ENCODE measurements at places on chromosomes 11 and 22. TPM values are rescaled to one million over a fixed set of nuclear protein-coding genes. Genes with fewer than 3 reads are reported as not detected.

NLRP6 gene
- 0.88 TPM for total RNA-seq

KRTAP5-7 gene
- 0.63 TPM for total RNA-seq

TMPRSS4 gene
- 0.96 TPM for total RNA-seq

PATZ1 gene
- total RNA-seq, result 14.1 TPM

CEND1 gene
- total RNA-seq, result not detected

OR52E5 gene
- total RNA-seq, result not detected

OR9G1 gene
- not detected for total RNA-seq

PANX3 gene
- not detected for total RNA-seq

CXCR5 gene
- 0.27 TPM for total RNA-seq

OR56A4 gene
- not detected for total RNA-seq

DNA sequence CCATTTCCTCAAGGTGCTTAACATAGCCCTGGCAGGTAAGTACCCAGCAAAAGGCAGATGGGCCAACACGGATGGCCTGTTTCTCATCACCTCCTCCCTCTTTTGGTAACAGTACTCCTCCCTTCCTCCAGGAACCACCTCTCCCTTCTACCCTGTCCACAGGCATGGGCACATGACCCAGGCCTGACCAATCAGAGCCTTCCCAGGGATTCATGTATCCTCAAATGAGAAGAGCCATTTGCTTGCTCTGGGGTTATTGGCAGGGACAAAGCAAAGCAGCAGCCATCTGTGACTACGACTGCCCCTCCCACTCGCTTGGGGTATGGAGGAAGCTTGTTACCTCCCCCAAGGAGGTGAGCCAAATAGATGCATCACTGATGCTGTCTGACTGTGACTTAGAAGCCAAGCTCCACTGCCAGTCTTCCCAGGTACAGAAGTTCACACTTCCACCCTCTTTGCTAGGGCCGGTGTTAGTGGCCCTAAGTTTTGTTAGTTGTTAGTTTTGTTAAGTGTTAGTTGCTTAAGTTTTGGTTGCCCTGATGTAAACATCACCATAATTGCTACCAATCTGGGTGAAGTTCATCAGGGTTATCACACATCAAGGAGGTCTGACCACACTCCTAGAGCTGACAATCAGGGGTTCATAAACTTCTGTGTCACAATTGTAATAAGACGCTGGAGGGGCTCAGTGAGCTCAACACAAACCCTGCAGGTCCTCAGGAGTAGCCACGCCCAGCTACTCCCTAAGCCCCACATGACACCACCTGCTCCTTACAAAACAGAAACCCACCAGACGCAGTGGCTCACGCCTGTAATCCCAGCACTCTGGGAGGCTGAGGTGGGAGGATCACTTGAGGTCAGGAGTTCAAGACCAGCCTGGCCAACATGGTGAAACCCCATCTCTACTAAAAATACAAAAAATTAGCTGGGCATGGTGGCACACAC lies 57.3 kb downstream of the ARFGAP3 start:
- H3K36me3 ChIP-seq, result peaks cover 10% of the 10 kb centered on the region
- no peaks in the 10 kb centered on the region for H3K27me3 ChIP-seq
- no peak overlapping the region for H3K27ac ChIP-seq
- no peak overlapping the region for H3K4me3 ChIP-seq

DNA sequence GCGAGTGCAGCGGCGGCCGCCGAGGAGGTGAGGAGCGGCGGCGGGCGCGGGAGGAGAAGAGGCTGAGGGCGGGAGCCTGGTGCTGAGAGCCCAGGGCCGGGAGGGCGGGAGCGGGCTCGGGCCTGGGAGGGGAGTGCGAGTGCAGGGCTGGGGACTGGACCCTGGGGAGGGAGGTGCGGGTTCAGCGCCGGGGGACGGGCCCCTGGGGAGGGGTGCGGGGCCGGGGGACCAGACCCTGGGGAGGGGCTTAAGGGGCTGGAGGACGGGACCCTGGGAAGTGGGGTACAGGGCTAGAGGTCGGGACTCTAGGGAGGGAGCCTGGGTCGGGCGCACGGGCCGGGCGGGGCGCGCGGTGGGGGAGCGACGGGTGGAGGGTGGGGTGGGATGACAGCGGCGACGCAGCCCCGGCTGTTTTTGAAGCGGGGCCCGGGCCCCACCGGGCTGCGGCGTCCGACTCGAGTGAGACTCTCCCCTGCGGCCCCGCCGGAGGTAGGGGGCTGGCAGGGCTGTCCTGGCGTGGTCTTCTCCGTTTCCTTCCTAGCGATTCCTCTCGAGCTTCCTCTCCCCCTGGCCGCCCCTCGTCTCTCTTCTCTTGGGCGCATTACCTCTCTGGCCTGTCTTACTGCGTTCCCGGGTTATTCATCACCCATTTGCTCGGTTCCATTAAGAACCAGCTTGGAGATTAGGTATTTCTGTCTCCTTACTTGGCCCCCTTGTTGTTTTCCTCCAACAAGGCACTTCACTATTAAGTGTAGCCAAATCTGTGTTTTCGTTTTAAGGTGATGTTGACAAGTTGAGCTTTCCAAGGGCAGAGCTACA lies 754 bp downstream of the NUP50 start:
- H3K4me3 ChIP-seq, result peak overlapping the region; percentile 93
- peaks cover 2% of the 10 kb centered on the region for H3K36me3 ChIP-seq
- peaks cover 2% of the 10 kb centered on the region for H3K4me1 ChIP-seq
- H3K27ac ChIP-seq, result no peak overlapping the region
- peak; percentile 55 for DNase-seq

DNA sequence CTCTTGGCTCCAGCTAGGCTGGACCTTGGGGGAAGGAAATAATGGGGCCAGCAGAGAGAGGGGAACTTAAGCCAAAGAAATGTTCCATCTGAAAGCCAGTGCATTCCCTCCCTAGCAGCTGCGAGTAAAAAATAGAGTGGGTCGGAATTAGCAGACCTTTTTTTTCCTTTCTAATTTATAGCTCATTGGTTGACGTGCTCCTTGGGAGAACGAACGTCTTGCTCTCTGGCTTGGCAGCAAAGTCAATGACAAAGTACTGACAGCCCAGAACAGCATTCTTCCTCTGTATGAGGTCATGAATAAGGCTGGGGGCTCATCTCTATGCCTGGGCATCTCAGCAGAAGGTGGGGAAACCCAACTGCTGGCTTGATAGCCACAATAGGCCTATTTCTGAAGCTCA lies 65.0 kb downstream of the SEZ6L start:
- H3K27me3 ChIP-seq, result no peaks in the 10 kb centered on the region
- H3K27ac ChIP-seq, result no peak overlapping the region
- no peak for DNase-seq
- no peaks in the 10 kb centered on the region for H3K36me3 ChIP-seq
- H3K4me1 ChIP-seq, result no peaks in the 10 kb centered on the region

DNA sequence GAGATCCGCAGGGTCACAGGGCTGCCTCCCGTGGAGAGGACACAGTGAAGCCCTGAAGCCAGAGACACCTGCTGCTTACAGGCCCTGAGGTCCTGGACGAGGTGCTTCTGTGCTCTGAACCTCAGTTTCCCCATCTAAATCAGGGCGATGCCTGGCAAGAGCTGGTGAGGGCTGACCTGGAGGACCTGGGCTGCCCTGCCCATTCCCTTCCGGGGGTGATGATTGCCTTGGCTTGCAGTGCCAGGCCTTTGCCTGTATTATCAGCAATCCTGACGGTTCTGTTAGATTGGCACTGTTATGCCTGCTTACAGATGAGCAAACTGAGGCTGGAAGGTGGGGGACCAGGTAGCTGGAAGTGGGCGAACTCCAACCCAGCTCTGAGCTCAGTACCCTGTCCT lies 7.8 kb upstream of the GTSE1 start:
- no peaks in the 10 kb centered on the region for H3K27me3 ChIP-seq
- peak; percentile 37 for DNase-seq
- H3K27ac ChIP-seq, result no peak overlapping the region
- H3K4me3 ChIP-seq, result no peak overlapping the region
- H3K36me3 ChIP-seq, result peaks cover 3% of the 10 kb centered on the region

GRCh38 chr11:128048121-128048520 lies 539.2 kb downstream of the ETS1 start:
- no peak overlapping the region for H3K4me3 ChIP-seq
- no peak for DNase-seq
- no peaks in the 10 kb centered on the region for H3K27me3 ChIP-seq
- no peaks in the 10 kb centered on the region for H3K36me3 ChIP-seq
- H3K27ac ChIP-seq, result no peak overlapping the region
- peaks cover 4% of the 10 kb centered on the region for H3K4me1 ChIP-seq

GRCh38 chr11:22768281-22768680 lies 61.3 kb downstream of the SVIP start:
- no peaks in the 10 kb centered on the region for H3K4me1 ChIP-seq
- H3K36me3 ChIP-seq, result no peaks in the 10 kb centered on the region
- H3K27me3 ChIP-seq, result no peaks in the 10 kb centered on the region
- H3K4me3 ChIP-seq, result no peak overlapping the region

- no peaks in the 10 kb centered on the region for H3K27me3 ChIP-seq
- no peak for DNase-seq
- H3K36me3 ChIP-seq, result no peaks in the 10 kb centered on the region
- H3K27ac ChIP-seq, result no peak overlapping the region
- H3K4me3 ChIP-seq, result no peak overlapping the region
These were observed 36.7 kb downstream of the ELF5 start for GRCh38 chr11:34476849-34477248.

GRCh38 chr11:62602141-62603071 lies 741 bp upstream of the MTA2 start:
- H3K4me3 ChIP-seq, result peak overlapping the region; percentile 73
- H3K4me1 ChIP-seq, result no peaks in the 10 kb centered on the region
- peak overlapping the region; percentile 82 for H3K27ac ChIP-seq
- H3K36me3 ChIP-seq, result peaks cover 3% of the 10 kb centered on the region
- DNase-seq, result peak; percentile 84
- no peaks in the 10 kb centered on the region for H3K27me3 ChIP-seq

GRCh38 chr11:88575916-88576315 lies 238.4 kb upstream of the CTSC start:
- H3K27me3 ChIP-seq, result no peaks in the 10 kb centered on the region
- no peak for DNase-seq
- H3K4me3 ChIP-seq, result no peak overlapping the region
- H3K27ac ChIP-seq, result no peak overlapping the region

DNA sequence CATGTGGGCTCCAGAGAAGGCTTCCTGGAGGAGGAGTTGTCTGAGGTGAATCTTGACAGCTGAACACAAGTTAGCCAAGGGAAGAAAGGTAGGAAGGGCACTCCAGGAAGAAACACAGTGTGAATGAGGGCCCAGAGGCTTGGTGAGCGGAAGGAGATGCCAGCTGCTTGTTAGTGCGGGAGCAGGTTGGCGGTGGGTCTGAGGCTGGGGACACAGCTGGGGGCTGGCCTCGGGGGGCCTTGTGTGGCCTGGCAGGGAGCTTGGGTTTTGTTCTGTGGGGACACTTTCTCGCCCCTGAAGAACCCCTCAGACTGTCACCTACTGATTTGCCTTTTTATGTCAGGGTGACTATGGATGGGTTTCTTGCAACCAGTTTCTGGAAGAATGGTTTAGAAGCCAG lies 160.0 kb downstream of the ST3GAL4 start:
- H3K36me3 ChIP-seq, result no peaks in the 10 kb centered on the region
- H3K4me3 ChIP-seq, result no peak overlapping the region
- H3K4me1 ChIP-seq, result no peaks in the 10 kb centered on the region
- DNase-seq, result peak; percentile 33
- H3K27me3 ChIP-seq, result no peaks in the 10 kb centered on the region

- no peaks in the 10 kb centered on the region for H3K36me3 ChIP-seq
- H3K27ac ChIP-seq, result no peak overlapping the region
- H3K27me3 ChIP-seq, result no peaks in the 10 kb centered on the region
These were observed 50.0 kb upstream of the CCDC89 start for GRCh38 chr11:85735876-85736460.

Measured in aorta (tissue), 5 donors.